ENCODE measurements at places on chromosomes 12 and 14.
A peak's percentile ranks its signal among the peaks of the same experiment; 100 is the strongest.

GRCh38 chr12:127873306-127873705, 393.7 kb upstream of the TMEM132C start:
- DNase-seq, result no peak

DNA sequence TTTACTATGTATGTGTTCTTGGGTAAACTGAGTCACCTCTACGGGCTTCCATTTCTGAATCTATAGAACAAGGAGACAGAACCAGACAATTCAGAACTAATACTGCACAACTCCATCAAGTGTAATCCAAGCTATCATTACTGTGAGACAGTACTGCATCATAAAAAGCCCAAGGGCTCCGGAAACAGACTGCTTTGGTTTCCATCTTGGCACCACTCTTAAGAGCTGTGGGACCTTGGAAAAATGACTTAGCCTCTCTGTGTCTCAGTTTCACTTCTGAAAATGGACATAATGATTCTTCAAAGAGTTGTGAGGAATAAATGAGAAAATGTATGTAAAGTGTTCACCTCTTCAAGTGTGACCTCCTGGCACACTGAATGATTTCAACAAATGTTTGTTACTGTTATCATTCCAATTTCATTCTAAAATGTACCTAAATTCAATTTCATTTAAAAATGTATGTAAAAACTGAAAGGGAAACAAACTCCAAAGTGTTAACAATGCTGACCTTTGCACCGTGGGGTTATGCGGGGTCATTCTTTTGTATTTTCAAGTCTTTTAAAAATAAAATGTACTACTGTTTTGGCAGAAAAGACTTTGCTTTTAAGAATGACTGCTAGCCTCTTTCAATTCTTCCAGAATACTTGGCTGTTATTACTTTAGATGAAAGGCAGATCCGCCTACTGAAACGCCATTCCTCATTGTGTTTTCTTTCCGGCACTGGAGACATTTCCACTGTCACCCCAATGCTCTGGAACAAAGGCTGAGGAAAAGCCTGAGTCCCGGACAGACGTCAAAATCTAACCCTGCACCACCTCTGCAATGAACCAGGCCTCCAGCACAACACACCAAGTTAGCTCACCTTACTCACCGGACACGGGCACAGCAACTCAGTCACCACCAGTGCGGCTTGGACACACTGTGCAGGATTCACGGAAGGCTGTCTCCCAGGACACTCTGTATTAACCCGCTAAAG, 62.8 kb downstream of the TMCC3 start:
- DNase-seq, result no peak

DNA sequence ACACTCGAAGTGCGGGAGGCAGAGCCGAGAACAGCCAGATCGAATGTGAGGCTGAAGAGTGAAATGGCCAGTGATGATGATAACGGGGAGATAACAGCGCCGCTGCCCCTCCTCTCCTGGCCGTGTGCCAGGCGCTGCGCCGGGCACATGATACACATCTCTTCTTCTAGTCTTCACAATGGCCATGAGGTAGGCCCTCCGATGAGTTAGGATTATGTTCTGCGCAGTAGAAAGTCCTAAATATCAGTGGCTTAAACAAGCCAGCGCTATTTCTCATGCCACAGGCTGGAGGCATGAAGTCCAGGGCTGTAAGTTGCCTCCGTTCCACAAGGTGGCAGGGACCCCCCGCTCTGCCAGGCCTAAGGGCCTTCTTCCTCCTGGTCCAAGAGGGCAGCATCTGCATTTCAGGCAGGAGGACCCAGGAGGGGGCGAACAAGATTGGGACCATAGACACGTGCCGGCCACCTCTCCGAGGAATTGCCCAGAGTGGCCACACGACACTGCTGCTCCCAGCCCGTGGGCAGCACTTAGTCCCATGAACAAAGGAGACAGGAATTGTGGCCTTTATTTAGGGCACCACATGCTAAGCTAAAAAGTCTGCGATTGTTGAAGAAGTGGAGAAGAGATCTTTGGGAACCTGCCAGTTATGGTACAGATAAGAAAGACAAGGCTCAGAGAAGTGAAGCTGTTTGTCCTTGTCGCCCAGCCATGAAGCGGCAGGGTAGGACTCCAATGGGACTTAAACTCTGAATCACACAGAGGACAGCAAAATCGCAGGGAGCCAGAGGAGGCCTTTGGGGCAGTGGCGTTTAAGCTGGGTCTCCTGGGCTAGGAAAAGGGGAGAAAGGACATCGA, 10.9 kb upstream of the HVCN1 start:
- peak; percentile 15 for DNase-seq

- DNase-seq, result no peak
These were observed 999 bp upstream of the AK7 start for GRCh38 chr14:96390965-96391292.

- DNase-seq, result no peak
These were observed 77.8 kb upstream of the BTG1 start for GRCh38 chr12:92223481-92223880.
